ENCODE measurements at places on chromosomes 7 and 10.

- no peak for DNase-seq
Measured at GRCh38 chr7:129529643-129530042, 27.3 kb downstream of the SMKR1 start.

DNA sequence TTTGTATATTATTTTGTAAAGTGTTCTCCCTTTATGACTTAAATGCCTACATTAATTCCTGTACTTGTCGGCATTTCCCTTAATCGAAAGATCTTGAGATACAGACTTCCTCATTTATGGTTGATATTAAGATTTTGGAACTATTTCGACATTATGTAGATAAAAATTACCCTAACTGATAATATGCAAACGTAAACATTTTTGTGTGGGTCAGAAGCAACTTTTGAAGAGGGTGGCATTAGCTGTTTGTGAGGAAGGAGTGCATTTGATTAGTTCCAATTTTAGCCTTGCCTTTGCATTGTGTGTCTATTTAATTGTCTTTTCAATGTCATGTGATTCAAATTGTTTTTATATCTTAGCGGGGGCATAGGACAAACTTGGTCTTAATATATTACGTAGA, 114.7 kb downstream of the BICC1 start:
- DNase-seq: no peak

DNA sequence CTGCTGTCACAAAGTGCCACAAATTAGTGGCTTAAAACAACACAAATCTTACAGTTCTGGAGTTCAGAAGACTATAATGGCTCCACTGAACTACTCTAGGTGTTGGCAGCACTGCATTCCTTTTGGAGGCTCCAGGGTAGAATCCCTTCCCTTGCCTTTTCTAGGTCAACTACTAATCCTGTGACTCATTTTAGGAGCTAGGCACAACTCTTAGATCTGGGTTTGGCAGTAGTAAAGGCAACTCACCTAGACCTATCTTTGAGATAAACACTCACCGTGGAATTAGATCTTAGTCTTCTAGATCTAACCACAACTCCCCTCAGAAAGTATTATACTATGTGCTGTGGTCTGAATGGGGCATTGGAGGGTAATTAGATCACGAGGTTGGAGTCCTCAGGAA, 60.4 kb downstream of the ANKIB1 start:
- DNase-seq: no peak

DNA sequence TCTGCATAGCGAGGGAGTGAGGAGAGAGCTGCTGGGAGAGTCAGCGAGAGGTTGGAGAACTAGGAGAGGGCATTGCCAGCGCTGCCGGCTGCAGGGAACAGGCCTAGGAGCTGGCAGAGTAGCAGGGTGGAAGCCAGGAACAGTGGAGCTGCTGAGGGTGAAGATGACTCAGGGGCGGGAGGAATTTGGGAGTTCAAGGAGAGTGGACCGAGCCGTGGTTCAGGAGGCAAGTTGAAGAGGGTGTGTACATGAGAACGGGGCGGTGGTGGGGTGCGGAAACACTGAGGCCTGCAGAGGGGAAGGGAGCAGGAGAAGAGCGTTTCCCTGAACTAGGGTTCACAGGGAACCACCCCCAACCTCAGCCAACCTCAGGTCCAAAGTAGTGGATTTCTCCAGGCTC, 31.5 kb downstream of the HIF1AN start:
- DNase-seq: no peak

- DNase-seq: no peak
Measured at GRCh38 chr10:114042895-114043531, 653 bp upstream of the ADRB1 start.

DNA sequence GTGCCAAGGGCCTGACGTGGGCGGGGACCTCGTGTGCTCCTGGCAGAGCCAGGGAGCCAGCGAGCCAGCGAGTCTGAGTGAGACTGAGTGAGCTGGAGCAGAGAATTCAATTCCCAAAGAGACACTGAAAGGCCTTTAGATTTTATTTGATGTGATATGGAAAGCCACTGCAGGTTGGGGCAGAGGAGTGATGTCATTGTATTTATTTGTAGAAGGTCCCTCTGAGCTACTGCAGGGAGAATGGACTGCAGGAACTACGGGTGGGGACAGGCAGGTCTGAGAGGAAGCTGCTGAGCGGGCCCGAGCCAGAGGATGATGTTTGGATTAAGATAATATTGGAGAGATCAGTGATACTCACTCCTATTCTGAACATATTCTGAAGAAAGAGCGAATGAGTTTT, 445.8 kb upstream of the ANKRD30A start:
- no peak for DNase-seq

- DNase-seq: no peak
Measured at GRCh38 chr10:27628621-27629020, 117.0 kb downstream of the MKX start.

DNA sequence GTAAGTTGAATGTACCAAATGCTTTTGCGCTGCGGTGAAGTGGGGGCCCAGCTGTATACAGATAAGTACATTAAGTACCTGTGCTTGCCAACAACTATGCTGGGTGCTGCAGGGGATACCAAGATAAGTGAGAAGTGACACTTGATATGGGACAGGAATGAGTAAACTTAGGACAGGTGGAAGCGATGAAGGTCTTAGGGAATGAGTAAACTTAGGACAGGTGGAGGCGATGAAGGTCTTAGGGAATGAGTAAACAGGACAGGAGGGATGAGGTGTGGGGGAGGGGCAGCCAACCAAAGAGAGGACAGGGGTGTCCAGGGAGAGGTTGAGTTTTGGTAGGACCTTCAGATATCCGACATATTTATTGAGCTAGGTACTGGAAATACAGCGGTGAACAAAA, 1.4 kb downstream of the MDH2 start:
- DNase-seq: no peak

- no peak for DNase-seq
Measured at GRCh38 chr7:158111049-158111751, 476.4 kb downstream of the PTPRN2 start.

- no peak for DNase-seq
Measured at GRCh38 chr7:130349911-130350782, 5.5 kb downstream of the CPA5 start.

DNA sequence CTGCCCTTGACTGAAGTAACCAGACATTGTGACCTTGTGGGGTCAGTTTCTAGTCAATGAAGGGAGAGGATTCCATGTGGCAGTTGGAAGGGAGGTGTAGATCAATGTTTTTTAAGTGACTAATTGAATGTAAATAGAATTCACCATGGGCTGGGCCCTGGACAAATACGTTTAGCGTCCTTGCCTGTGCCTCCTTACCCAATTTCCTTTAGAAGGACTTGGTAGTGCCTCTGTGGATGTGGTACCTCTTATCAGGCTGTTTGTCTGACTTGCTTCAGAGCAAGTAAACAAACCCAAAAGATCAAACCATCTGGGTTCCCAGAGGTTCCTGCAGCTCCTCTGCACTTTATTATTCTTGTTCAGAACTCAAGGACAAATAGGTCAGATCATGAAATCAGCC, 4.3 kb upstream of the KAT6B start:
- DNase-seq: no peak

All from cerebellar nuclear complex (tissue), 1 donor.